Activated CD8-positive, alpha-beta T cell treated with anti-CD3 and anti-CD28 coated beads for 36 hours (primary cell): ENCODE measurements at places on chromosomes 1 and 21. TPM values are rescaled to one million over a fixed set of nuclear protein-coding genes. Genes with fewer than 3 reads are reported as not detected.

The TENT5C gene
- 13.1 TPM for total RNA-seq

The CSF3R gene
- not detected for total RNA-seq

The TCHHL1 gene
- not detected for total RNA-seq

The ZNF593OS gene
- total RNA-seq, result not detected

The SPRR1B gene
- total RNA-seq, result not detected

The IER5 gene
- 39.8 TPM for total RNA-seq

The RYR2 gene
- 0.02 TPM for total RNA-seq

The MAP3K21 gene
- total RNA-seq, result 2.7 TPM

The IFI44 gene
- total RNA-seq, result 37.2 TPM

The PRR9 gene
- total RNA-seq, result not detected

The LIN28A gene
- not detected for total RNA-seq

The LCE2B gene
- total RNA-seq, result not detected

The CLEC20A gene
- not detected for total RNA-seq

The ARTN gene
- 0.68 TPM for total RNA-seq

The PCAT6 gene
- 0.94 TPM for total RNA-seq

The KRTAP13-1 gene
- not detected for total RNA-seq

The SLFNL1 gene
- total RNA-seq, result 0.22 TPM

The AADACL4 gene
- not detected for total RNA-seq
